ENCODE measurements at places on chromosomes 16 and 17.

GRCh38 chr16:67936124-67936879, at the start of gene PSMB10:
PSMB10 (minus strand) TSS chr16:67936850; CDS start chr16:67936749, 101 bp downstream.
- no peak for DNase-seq

- no peak for DNase-seq
These were observed 17.8 kb downstream of the SPECC1 start for GRCh38 chr17:20026960-20027359.

GRCh38 chr17:8753976-8754440, 4.3 kb downstream of the SPDYE4 start:
- DNase-seq = no peak

GRCh38 chr17:38620551-38621277, 15.0 kb upstream of the SRCIN1 start:
- DNase-seq = no peak

All from C1 segment of cervical spinal cord (tissue), 14 donors.